ENCODE measurements at places on chromosomes 1 and 21.

- no peak for DNase-seq
Measured at GRCh38 chr1:228083871-228084278, 1.4 kb downstream of the ARF1 start.

DNA sequence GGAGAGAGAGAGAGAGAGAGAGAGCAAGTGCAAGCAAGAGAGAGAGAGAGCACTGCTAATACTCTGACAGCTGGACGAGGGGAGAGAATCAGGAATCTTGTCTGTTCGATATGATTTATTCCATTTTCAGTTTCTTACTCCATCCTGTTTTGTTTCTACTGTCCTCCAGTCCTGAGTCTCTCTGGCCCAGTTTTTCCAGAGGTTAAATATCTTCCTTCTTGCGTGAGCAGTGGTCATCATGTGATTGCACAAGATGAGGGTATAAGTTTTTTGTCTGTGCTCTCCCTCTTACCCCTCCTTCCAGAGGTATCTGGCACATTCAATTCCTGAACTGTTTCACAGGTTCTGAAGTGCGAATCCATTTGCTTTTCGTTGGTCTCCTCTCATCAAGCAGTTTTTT is 16.8 kb downstream of the UBE2U start:
- DNase-seq: no peak

GRCh38 chr1:36199934-36200741 is 24.1 kb upstream of the THRAP3 start:
- DNase-seq: no peak

- no peak for DNase-seq
Measured at GRCh38 chr1:59500950-59501742, 204.3 kb downstream of the FGGY start.

DNA sequence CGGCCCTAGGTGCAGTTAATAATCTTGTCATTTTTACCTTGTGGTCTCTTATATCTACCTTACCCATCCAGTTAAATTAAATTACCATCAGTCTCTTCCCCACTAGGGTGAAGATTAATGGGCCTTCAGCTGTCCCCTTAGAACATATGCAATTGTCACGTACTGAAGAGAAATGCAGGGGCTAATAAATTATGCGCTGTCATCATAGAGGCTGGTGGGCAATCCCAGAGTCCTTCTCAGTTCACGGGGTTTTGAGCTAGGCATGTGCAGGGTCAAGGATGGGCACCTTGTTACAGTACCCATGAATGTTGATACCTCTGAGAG is 35.8 kb downstream of the HLX start:
- DNase-seq: no peak

DNA sequence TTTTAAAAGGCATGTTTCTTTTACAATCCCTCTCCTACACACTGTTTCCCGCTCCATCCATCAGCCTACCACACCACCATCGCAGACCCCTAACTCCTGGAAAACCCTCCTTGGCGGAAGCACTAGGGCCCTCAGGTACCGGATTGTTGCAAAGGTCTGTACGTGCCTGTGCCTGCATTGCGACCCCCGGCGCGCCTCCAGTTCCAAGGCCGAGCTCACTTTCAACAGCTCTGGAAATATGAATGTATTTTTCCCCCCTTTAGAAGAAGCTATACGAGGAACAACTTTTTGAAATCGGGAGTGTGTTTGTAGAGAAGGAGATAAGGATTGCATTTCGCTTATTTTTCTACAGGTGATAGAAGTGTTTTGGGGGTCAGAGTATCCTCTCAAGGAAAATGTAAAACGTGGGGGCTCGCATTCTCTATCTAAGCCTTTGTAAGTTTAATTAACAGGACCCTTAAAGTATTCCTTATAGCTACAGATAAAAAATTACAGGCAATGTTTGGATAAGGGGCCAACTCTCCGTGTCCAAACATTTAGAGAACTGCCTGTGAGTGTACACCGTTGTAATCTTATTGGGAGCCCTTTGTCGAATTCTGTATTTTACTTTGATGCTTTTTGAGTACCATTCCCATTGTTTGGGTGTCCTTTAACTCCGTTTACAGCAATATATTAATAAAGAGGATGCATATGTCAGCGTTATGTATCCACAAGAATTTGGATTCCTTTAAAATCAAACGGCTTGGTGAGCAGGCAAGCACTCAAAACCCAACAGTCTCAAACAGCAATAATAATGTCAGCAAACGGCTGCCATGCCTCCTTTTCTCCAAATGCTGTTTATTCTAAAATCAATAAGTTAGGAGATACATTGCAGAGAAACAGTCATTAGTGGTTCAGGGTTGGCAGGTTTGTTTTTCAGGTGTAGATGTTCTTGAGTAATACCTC is 5.9 kb downstream of the PRRX1 start:
- DNase-seq: no peak

DNA sequence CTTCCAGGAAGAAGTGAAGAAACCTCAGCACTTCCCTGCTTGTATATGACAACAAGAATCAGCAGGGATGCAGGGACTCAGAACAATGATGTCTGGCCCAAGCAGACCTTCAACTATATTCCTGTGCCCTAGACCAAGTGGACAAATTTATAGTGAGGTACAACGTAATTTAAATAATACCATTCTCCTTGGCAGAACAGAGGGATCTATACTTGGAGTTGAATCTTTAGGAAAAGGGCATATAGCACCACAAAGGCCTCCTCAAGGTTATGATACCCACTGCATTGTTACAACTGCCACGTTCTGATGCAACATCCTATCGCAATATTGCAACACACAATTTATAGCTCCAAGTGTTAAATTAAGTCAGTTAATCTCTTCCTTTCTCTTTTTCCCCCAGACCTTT is 29.1 kb upstream of the GFI1 start:
- no peak for DNase-seq

DNA sequence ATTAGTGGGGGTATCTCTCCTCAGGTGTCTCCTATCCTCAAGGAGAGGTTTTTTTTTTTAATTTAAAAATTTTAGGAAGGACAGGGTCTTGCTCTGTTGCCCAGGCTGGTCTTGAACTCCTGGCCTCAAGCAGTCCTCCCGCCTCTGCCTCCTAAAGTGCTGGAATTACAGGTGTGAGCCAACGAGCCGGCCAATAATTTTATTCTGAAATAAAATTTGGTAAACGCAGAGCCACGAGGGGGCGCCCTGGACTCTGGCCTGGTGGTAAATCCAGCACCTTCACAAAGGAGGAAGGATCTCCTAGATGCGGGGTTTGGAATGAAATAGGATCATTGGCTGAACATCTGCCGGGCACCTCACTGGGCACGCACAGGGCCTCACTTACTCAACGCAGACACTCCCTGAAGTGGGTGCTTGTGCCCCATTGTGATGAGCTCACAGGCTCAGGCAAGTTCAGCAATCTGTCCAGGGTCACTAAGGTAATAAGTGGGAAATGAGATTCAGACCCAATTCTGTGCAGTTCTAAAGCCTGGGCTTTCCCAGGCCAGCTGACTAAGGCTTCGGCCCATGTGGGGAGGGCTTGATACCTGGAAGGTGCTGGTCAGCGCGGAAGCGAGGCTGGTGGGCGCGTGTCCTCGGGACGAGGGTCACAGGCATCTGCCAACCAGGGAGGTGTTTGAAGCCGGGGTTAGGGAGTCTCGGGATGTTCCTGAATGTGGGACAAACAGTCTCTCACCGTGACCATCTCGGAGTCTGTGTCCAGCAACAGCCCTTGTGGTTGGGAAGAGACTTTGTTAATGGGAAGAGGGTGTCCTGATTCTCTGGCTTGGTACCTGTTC is 32.7 kb upstream of the ETV3 start:
- peak; percentile 29 for DNase-seq

DNA sequence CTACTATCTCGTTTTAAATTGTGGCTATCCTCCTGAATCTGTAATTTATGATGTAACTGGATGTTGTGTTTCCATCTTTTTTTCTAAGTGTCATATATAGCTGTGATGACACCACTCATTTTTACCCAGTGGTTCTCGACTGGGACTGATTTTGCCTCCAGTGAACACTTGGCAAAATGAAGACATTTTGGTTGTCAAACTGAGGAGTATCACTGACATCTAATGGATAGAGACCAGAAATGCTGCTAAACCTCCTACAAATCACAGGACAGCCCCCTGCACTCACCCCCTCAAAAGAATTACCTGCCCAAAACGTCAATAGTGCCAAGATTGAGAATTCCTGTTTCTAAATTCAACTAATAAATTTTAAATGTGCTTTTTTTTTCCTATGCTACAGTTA is 1.9 kb downstream of the TRMT13 start:
- DNase-seq: no peak
